ENCODE measurements at places on chromosomes 11 and 22. TPM values are rescaled to one million over a fixed set of nuclear protein-coding genes. Genes with fewer than 3 reads are reported as not detected.

DNA sequence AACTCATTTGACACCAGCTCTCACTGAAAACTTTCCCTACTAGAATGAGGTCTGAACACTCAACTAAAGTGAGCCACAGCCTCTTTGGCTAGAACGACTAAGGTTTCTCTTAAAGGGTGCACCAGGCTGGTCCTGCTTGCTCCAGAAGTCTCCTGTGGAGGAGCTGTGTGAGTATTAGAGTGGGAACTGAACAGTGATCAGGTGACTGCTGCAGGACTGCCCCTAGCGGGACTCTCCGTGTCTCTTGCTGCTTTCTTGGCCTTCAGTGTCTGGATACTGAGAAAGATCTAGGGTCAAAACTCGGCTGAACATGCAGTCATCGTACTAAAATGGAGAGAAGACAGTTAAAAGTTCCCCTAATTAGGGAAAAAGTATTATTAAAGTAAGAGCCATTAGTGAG lies 34.6 kb downstream of the FAM118A start:
- peaks cover 36% of the 10 kb centered on the region for H3K36me3 ChIP-seq
- no peak for DNase-seq
- no peak overlapping the region for H3K27ac ChIP-seq
- no peaks in the 10 kb centered on the region for H3K27me3 ChIP-seq

DNA sequence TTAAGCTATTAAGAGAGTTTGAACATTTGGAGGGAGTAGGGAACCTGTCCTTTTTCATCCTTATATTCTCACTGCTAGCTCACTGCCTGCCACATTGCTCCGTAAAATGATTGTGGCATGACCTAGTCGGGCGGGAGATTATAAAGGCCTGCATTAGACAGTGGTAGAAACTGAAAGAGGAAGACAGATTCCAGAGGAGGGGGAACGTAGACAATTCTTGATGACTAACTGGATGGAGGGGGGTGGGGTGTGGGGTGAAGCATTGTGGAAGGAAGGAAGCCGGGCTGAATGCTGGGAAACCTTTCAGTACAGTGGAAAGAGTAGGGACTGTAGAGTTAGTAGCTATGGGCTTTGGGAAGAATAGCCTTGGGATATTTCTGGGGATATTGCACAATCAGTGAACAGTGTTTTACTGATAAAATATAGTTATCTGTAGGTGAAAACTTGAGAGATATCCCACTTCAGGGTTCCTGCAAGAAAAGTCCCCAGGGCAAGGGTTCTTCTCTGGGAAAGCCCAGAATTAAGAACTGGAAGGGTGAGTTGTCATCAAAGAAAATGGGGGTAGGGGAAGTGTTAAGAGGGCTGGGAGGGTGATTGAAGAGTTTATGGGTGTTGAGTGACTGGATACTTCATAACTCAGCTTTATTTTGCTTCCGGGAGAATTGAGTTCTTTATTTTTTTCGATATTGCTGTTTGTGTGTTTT lies 2.1 kb downstream of the MED15 start:
- peak overlapping the region; percentile 99 for H3K27ac ChIP-seq
- H3K4me1 ChIP-seq: peaks cover 47% of the 10 kb centered on the region
- H3K4me3 ChIP-seq: peak overlapping the region; percentile 90
- no peaks in the 10 kb centered on the region for H3K27me3 ChIP-seq

GRCh38 chr11:3022300-3022967 lies 30.3 kb upstream of the NAP1L4 start:
- H3K4me3 ChIP-seq: no peak overlapping the region
- H3K27me3 ChIP-seq: no peaks in the 10 kb centered on the region
- peak; percentile 64 for DNase-seq
- H3K4me1 ChIP-seq: peaks cover 20% of the 10 kb centered on the region
- peaks cover 90% of the 10 kb centered on the region for H3K36me3 ChIP-seq

The OR51E2 gene
- total RNA-seq: not detected

The BDNF gene
- total RNA-seq: 2.8 TPM

- no peak overlapping the region for H3K4me3 ChIP-seq
- no peak overlapping the region for H3K27ac ChIP-seq
- H3K27me3 ChIP-seq: no peaks in the 10 kb centered on the region
- no peaks in the 10 kb centered on the region for H3K36me3 ChIP-seq
- no peaks in the 10 kb centered on the region for H3K4me1 ChIP-seq
Observed at GRCh38 chr11:130476922-130477491, 28.6 kb downstream of the ADAMTS15 start.

Measured in MCF 10A (cell line).